ENCODE measurements at places on chromosomes 12 and 14. TPM values are rescaled to one million over a fixed set of nuclear protein-coding genes. Genes with fewer than 3 reads are reported as not detected.

The CCDC196 gene
- not detected for total RNA-seq

The TAPBPL gene
- 28.0 TPM for total RNA-seq

The CCDC38 gene
- total RNA-seq: not detected

DNA sequence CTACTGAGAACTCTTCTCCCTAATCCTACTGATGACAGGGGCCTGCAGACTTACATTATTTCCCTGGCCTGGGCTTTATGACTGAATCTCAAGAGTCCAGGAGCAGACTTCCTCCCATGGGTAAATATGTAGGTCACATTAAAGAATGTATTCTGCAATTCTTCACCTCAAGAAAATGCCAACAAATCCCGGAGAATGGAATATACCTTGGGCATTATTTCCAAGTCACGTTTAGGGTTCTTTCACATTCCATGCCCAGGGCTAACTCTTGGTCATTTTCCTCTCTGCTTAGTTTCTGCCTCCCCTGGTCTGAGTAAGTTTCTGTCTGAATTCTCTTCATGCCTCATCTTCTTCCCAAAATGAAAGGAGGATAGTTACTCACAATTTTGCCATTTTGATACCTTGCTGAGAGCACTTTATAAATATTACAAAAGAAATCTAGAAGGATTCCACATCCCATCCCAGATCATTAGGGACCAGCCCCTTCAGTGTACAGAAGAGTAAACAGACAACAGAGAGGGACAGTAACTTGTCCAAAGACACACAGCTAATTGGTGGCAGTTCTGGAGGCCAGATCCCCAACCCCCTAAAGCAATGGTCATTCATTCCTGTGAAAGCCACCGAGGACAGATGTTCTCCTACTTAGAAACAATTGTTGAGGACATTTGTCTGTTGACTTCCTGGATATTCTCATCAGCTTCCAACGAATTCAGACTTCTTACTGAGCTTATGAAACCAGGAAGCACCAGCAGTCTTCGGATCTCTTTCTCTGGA lies 605 bp downstream of the PAH start:
- H3K4me1 ChIP-seq: no peaks in the 10 kb centered on the region
- DNase-seq: no peak
- H3K27ac ChIP-seq: no peak overlapping the region
- H3K36me3 ChIP-seq: no peaks in the 10 kb centered on the region
- no peak overlapping the region for H3K4me3 ChIP-seq
- peaks cover 3% of the 10 kb centered on the region for H3K27me3 ChIP-seq

DNA sequence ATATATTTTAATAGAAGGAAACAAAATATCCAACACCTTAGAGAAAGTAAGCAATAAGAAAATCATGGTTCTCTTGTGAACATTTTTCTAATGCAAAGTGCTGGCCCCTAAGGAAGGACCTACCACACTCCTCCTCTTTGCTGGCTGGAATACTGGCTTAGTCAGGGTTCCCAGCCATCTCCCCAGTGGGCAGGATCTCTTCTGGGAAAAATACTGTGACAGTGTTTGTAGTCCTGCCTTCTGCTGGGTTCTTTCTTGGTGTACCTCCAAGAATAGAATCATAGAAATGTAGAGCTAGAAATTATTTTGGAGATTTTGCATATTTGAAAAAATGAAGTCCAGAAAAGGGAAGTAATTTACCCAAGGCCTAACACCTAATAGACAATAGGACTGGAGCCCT lies 31.9 kb downstream of the KCNMB4 start:
- no peak overlapping the region for H3K27ac ChIP-seq
- no peaks in the 10 kb centered on the region for H3K27me3 ChIP-seq
- H3K4me1 ChIP-seq: no peaks in the 10 kb centered on the region
- no peak overlapping the region for H3K4me3 ChIP-seq
- H3K36me3 ChIP-seq: no peaks in the 10 kb centered on the region
- DNase-seq: no peak

DNA sequence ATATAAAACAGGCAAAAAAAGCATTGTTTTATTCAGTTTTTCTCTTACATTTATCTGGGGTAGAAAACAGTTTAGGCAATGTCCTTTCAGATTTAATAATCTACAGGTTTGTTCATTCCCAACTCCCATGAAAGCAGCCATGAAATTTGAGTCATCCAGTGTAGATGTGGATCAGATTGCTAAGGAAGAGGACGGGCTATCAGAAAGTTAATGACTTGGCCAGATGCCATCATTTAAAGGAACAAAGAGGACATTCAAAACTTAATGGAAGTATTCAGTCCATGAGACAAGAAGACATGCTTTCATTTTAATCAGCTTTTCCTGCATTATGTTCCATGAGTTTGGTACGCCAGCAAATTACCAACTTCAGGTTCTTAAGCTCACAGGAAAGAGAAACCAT lies 31.1 kb upstream of the POC1B start:
- H3K4me3 ChIP-seq: no peak overlapping the region
- no peak overlapping the region for H3K27ac ChIP-seq
- no peak for DNase-seq

- no peaks in the 10 kb centered on the region for H3K36me3 ChIP-seq
- H3K27me3 ChIP-seq: no peaks in the 10 kb centered on the region
- no peaks in the 10 kb centered on the region for H3K4me1 ChIP-seq
- H3K4me3 ChIP-seq: no peak overlapping the region
- no peak for DNase-seq
Measured at GRCh38 chr12:6392504-6392903, 8.5 kb downstream of the LTBR start.

- no peaks in the 10 kb centered on the region for H3K27me3 ChIP-seq
- DNase-seq: no peak
- no peaks in the 10 kb centered on the region for H3K4me1 ChIP-seq
- H3K27ac ChIP-seq: no peak overlapping the region
Measured at GRCh38 chr14:74978416-74978947, 23.1 kb upstream of the PGF start.

DNA sequence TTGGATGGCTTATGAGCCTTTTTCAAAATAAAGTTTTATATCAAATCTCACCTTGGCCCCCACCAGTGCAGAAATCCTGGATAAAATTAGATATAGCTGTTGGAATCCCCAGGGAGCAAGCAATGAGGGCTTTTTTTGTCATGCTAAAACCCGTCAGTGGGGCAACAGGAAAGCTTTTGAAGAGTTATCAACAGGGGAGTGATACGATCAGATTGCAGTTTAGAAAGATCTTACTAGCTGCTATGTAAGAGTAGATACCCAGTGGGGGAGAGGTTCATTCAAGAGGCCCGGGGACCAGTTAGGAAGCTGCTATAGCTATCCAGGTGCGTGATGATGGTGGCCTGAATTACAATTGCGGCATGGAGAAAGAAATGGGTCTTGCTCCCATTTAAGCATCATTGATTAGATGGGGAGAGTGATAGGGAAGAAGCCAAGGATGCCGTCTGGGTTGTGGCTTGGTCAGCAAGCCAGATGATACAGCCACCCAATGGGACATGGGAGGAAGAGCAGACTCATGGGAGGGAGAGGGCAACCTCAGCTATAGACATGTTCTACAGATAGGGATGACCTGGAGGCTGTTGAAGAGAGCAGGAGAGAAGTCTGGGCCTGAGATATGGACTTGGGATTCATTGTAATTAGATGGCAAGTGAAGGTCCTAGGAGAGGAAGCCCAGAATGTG lies 272.4 kb downstream of the DPF3 start:
- no peaks in the 10 kb centered on the region for H3K36me3 ChIP-seq
- no peak for DNase-seq
- H3K4me3 ChIP-seq: no peak overlapping the region
- peaks cover 2% of the 10 kb centered on the region for H3K27me3 ChIP-seq

- no peak overlapping the region for H3K4me3 ChIP-seq
- DNase-seq: no peak
- H3K36me3 ChIP-seq: no peaks in the 10 kb centered on the region
- H3K27ac ChIP-seq: no peak overlapping the region
- no peaks in the 10 kb centered on the region for H3K4me1 ChIP-seq
Measured at GRCh38 chr12:99847936-99848335, 136.8 kb downstream of the ANKS1B start.

DNA sequence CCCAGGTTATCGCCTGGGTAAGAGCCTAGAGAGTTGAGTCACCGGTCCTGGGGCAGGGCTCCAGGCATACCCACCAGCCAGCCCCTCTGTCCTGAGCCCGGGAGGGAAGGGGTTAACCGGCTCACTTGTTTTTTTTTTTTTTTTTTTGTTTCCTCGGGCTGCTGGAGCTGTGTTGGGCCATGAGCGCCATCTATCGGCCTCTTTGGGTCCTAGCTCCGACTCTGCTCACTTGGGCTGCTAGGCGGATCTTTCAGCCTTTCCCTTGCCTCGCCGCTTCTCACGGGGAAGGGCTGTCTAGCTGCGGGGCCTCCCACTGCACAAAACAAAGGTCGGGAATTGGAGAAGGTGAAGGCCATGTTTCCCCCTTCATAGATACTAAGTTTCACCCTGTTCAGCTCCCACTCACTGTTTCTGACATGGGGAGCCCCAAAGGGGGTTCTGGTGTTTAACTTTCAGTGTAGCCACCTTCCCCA lies 2.8 kb upstream of the SMUG1 start:
- no peak overlapping the region for H3K27ac ChIP-seq
- peaks cover 30% of the 10 kb centered on the region for H3K27me3 ChIP-seq
- H3K36me3 ChIP-seq: no peaks in the 10 kb centered on the region
- peaks cover 33% of the 10 kb centered on the region for H3K4me1 ChIP-seq
- no peak overlapping the region for H3K4me3 ChIP-seq
- peak; percentile 84 for DNase-seq

- DNase-seq: no peak
- peaks cover 2% of the 10 kb centered on the region for H3K27me3 ChIP-seq
- no peaks in the 10 kb centered on the region for H3K36me3 ChIP-seq
- H3K4me3 ChIP-seq: no peak overlapping the region
- no peaks in the 10 kb centered on the region for H3K4me1 ChIP-seq
- no peak overlapping the region for H3K27ac ChIP-seq
Measured at GRCh38 chr12:108457006-108457733, 57.9 kb upstream of the FICD start.

DNA sequence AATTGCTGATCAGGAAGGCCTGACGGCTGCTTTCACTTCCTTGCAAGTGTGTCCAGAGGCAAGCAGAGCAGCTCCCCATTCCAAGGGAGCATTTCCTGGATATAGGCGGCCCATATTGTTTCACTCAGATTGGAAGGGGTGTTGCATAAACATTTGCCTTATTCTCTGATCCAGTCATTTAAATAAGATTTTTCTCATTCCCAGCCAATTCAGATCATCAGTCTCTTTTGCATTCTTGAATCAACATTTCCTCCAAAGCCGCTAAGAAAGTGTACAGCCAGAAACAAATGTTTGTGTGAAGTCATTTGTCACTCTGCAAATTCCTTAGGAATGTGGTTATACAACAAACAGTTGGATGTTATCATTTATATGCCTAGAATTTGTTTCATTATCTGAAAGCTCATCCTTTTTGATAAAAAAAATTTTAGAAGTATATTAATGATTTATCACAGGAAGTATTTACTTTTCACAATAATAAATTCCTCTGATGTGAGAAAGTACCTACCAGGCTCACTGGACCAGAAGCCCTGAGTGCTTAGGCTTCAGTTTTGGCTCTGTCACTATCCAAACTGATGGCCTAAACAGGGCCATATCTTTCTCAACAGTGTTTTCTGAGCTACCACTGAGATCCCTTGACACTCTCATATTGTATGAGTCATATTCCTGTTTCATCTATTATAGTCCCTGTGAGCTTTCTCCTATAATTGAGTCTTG lies 379.6 kb downstream of the CCDC91 start:
- H3K4me3 ChIP-seq: no peak overlapping the region
- DNase-seq: no peak
- H3K36me3 ChIP-seq: no peaks in the 10 kb centered on the region
- no peaks in the 10 kb centered on the region for H3K27me3 ChIP-seq

DNA sequence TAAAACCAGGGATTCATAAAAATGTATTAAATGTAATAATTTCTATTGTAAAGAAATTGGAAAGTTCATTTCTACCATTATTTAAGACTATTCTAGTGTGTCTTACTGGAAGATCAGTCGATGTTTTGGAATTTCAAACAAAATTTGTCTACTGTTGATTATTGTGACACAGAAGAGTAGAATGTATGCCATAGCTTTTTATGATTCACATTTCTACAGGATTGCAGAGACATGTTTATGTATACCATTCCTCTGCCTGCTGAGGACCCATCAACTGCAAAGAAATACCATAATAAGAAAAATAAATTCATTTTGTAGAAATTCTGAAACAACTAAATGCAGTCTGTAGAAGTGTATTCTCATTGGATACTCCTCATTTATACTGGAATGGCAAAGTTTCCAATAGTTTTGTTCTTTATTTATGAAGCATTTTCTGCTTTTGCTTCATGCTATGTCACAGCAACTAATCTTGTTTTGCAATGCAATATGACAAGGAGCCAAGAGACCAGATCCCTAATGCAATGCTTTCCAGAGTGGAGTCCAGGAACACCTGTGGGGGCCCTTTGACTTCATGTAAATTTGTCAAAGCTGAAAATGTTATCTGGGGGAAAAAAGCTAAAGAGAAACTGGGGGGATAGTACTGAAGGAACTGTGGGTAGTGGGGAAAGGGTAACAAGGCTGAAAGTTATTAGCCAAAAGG lies 172.9 kb upstream of the LRIG3 start:
- H3K27me3 ChIP-seq: no peaks in the 10 kb centered on the region
- DNase-seq: no peak
- no peak overlapping the region for H3K27ac ChIP-seq
- no peaks in the 10 kb centered on the region for H3K36me3 ChIP-seq

DNA sequence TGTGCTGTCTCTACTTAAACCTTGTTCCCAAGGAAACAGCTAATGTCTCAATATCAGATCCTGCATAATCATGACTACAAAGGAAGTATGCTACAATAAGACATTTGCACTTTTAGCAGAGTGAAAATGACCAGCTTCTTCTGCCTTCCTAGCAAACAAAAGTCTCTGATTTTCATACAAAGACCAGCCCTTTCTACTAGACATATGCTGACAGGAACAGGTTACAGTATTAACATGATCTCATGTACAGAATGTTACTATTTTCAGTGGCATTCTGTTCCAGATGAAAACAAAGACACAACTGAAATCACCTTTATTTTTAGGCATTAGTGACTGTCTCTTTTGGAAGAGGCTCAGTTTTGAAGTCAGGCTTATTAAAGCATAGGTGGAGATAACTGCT lies 228.6 kb downstream of the MED13L start:
- H3K27ac ChIP-seq: no peak overlapping the region
- H3K4me1 ChIP-seq: no peaks in the 10 kb centered on the region
- no peak overlapping the region for H3K4me3 ChIP-seq
